ENCODE measurements at places on chromosomes 12 and 14.

- no peak for DNase-seq
Measured at GRCh38 chr12:48750769-48751356, 34.4 kb upstream of the CCNT1 start.

DNA sequence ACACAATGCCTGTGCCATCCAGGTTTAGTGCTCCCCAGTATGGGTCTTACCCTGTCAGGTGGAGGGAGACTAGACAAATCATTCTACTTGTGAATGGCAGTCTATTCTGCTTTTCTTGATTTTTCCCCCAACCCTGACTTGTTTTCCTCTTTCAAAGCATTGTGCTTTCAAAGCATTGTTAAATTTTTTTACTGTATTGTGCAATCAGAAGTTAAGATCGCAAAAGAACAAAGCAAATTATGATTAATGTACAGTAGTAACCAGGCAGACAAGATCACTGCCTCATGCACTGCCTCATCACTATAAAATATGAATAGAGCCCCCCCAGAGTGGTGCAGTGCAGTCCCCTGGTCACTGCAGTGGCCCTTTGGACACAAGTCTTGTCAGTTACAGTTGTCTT is 14.1 kb downstream of the GABARAPL1 start:
- no peak for DNase-seq

- no peak for DNase-seq
Measured at GRCh38 chr14:94679937-94680861, 68.0 kb downstream of the SERPINA3 start.

DNA sequence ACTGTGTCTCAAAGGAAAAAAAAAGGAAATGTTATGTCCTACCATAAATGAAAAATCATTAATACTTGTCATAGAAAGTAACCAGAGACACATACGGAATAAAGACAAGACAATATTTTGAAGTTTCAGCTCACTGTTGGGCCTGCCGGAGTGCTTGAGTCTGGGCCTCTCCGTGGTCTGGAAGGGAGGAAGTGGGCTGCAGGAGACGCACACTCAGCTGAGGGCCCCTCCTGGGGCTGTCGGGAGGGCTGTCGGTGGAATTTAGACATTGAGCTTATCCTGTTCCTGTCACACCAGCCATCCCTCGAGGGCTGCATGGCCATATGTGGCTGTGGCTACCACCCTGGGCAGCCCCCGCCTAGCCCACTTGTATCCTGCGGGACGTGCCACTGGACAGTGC is 80.6 kb downstream of the DDX51 start:
- no peak for DNase-seq

GRCh38 chr14:55381561-55381960 is 30.1 kb downstream of the ATG14 start:
- no peak for DNase-seq

- DNase-seq, result no peak
Measured at GRCh38 chr12:112602150-112602549, 183.4 kb downstream of the PTPN11 start.

- DNase-seq, result no peak
Measured at GRCh38 chr14:65281991-65282895, 130.3 kb upstream of the FUT8 start.

GRCh38 chr12:101793401-101793800 is 37.4 kb downstream of the GNPTAB start:
- no peak for DNase-seq

DNA sequence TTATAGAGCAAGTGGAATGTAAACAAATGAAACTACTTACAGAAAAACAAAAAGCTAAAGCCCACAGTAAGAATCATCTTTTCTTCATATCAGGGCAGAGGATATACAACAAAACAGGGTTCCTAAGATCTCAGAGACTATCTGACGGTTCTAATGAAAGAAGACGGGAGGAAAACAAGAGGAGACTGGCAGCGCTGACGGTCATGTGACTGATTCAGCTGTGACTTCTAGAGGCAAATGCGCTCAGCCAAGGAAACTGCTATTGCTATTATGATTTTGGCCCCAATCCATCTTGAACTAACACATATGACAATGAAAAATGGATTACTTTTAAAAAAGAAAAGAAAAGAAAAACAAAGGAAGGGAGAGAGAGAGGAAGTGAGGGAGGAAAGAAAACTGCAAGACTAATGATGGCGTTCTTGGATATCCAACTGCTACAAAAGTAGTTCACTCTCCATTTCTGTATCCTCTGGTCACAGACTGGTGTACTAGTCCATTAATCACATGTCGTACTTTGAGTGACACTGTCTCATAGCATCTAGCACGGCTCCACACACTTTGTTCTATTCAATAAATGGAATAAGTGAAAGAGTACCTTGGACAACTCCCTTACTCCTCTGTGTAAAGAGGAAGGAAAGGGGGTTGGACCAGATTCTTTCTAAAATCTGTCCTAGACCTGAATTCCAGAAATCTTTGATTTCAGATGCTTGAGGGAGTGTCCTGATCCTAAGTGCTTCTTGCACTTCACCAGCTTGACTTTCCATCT is 119.3 kb downstream of the DAD1 start:
- no peak for DNase-seq
